ENCODE measurements at places on chromosomes 6 and 20. TPM values are rescaled to one million over a fixed set of nuclear protein-coding genes. Genes with fewer than 3 reads are reported as not detected.

The TENT5A gene
- polyA plus RNA-seq, result 3.9 TPM

The DNMT3B gene
- 0.15 TPM for polyA plus RNA-seq

The RGS19 gene
- polyA plus RNA-seq, result 160 TPM

The DST gene
- 0.92 TPM for polyA plus RNA-seq

The OR2H2 gene
- not detected for polyA plus RNA-seq

The ECT2L gene
- 0.20 TPM for polyA plus RNA-seq

The KIF6 gene
- not detected for polyA plus RNA-seq

The GSTA3 gene
- polyA plus RNA-seq, result not detected

The MEI4 gene
- not detected for polyA plus RNA-seq

The FRK gene
- 0.01 TPM for polyA plus RNA-seq

The VARS2 gene
- polyA plus RNA-seq, result 34.5 TPM

The KCNQ5 gene
- 4.1 TPM for polyA plus RNA-seq

The VIP gene
- not detected for polyA plus RNA-seq

The PI3 gene
- not detected for polyA plus RNA-seq

The GPLD1 gene
- 1.9 TPM for polyA plus RNA-seq

The MYLK2 gene
- not detected for polyA plus RNA-seq

The PTGIS gene
- polyA plus RNA-seq, result not detected

The ATAT1 gene
- polyA plus RNA-seq, result 15.7 TPM

The C6orf89 gene
- 13.0 TPM for polyA plus RNA-seq

The TRIM40 gene
- not detected for polyA plus RNA-seq

The BTN1A1 gene
- polyA plus RNA-seq, result 0.22 TPM

The ERVFRD-1 gene
- not detected for polyA plus RNA-seq

The HLA-DRA gene
- 4,999 TPM for polyA plus RNA-seq

The TOX2 gene
- 1.2 TPM for polyA plus RNA-seq

The SLC12A5 gene
- not detected for polyA plus RNA-seq

The PDE7B gene
- 2.6 TPM for polyA plus RNA-seq

The MYBL2 gene
- polyA plus RNA-seq, result 5.2 TPM

The DNAJC5 gene
- polyA plus RNA-seq, result 13.4 TPM

The COL11A2 gene
- polyA plus RNA-seq, result 0.88 TPM

The CCN6 gene
- not detected for polyA plus RNA-seq

The RNF144B gene
- polyA plus RNA-seq, result 3.0 TPM

The CDH26 gene
- polyA plus RNA-seq, result 1.8 TPM

The PAX1 gene
- not detected for polyA plus RNA-seq

The MRAP2 gene
- polyA plus RNA-seq, result not detected

The TBXT gene
- polyA plus RNA-seq, result 0.63 TPM

The OPRM1 gene
- not detected for polyA plus RNA-seq

The SLC2A10 gene
- polyA plus RNA-seq, result not detected

The CFAP61 gene
- polyA plus RNA-seq, result not detected

The BTBD3 gene
- polyA plus RNA-seq, result 2.1 TPM

The SYTL3 gene
- polyA plus RNA-seq, result 1.3 TPM

The TMEM74B gene
- 1.4 TPM for polyA plus RNA-seq

The C6orf136 gene
- polyA plus RNA-seq, result 36.6 TPM

The CYP24A1 gene
- polyA plus RNA-seq, result not detected

The CLPSL2 gene
- polyA plus RNA-seq, result not detected

The FAM217B gene
- polyA plus RNA-seq, result 3.6 TPM

The HELZ2 gene
- 36.3 TPM for polyA plus RNA-seq

The SLC26A8 gene
- polyA plus RNA-seq, result 0.01 TPM

The NFKBIE gene
- polyA plus RNA-seq, result 169 TPM

The GTSF1L gene
- polyA plus RNA-seq, result 1.5 TPM

The POLR1C gene
- 21.4 TPM for polyA plus RNA-seq

The RSPO4 gene
- polyA plus RNA-seq, result 0.07 TPM

The BPIFA2 gene
- not detected for polyA plus RNA-seq

The OR12D3 gene
- polyA plus RNA-seq, result not detected

All from B cell (primary cell).